ENCODE measurements at places on chromosomes 12 and 14.

GRCh38 chr12:62739266-62740015, 195.5 kb downstream of the PPM1H start:
- no peak for DNase-seq

DNA sequence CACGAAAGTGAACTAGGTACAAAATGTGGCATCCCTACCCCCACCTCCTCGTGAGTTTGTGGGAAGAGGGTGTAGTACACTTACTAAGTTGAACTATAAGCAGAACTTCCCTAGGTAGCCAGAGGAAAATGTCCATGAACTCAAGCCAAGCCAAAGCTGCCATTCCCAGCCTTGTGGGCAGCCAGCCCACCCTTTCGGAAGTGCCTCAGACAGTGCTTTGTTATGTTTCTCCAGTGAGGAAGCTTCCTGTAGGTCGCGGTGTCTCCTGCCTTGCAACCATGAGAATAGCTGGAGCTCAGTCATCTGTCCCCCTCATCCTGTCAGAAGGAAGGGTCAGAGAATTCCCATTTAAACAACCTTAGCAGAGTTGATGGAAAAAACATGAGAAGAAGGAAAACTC, 266.9 kb downstream of the DUSP6 start:
- no peak for DNase-seq

GRCh38 chr12:29741342-29742241, 42.1 kb downstream of the TMTC1 start:
- no peak for DNase-seq

DNA sequence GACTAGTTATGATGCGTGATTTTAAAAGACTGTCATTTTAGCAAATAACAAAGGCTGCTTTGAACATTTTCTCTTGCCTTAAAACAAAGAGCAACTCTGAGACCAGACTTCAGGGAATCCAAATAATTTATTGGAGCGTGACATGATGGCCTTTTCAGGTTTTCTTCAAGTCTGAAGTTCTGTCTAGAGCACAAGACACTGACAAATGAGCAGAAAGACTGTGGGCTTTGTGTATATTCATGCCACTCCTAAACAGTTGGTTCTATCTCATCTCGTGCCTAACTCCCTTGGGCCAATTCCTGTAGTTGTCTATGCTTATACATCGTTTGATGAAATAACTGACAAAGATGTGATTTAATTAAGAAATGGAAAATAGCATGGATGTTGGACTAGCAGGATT, 47.5 kb downstream of the IFT81 start:
- DNase-seq: no peak

DNA sequence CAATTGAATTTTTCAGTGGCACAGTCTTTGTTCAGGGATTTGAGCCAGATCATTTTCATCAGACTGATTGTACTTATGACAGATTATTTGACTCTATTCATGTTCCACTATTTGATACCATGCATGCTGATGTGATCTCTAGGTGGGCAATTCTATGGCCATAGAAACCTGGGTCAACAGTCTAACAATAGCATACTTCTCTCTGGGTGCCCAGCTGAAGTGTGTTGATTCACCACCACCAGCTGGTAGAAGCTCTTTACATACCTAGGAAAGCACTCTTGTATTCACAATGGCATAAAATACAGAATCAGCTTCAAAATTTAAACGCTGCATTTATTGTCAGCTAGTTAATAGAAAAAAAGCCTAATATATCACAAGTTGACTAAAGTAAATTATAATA, 90.2 kb upstream of the TMTC2 start:
- no peak for DNase-seq

DNA sequence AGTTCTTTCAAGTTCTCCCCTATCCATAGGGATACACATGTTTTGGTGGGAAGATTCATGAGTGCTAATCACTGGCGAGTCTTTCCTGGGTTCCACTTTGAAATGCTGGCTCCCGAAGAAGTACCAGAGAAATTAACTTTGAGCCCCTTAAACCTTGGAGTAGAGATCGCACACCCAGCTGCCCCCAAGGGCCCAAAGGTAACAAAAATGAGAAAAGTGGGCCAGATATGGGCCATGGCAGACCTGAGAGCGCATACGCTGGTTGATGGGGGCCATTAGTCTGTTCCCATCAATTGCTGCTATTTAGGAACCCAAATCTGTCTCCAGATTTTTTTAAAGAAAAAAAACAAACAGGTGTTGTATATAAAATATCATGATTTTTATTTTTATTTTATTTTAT, 2.1 kb downstream of the GSTZ1 start:
- DNase-seq: no peak

GRCh38 chr12:16325426-16325825, 22.0 kb upstream of the MGST1 start:
- no peak for DNase-seq

GRCh38 chr14:52185178-52185577, 82.3 kb upstream of the PTGDR start:
- DNase-seq: no peak

DNA sequence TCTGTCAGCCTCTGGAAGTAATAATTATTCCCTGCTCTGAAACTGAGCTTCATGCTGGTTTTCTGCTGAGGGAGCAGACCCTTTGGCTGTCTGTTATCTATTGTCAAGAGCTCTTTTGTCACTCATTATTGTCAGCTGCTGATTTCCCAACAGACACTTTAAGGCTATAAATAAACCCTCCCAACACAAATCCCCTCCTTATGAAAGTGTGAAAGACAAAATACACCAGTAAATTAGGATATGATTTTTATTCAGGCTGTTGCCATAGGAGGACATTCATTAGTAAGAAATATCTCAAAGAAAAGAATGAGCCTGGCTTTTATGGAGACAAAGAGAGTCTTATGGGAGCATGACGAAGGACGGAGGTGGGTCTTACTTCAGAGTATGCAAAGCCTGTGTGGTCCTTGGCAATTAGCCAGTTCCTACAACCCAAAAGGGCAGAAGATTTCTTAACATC, 180.8 kb downstream of the CRADD start:
- no peak for DNase-seq

GRCh38 chr12:55722948-55723347, 2.8 kb downstream of the RDH5 start:
- DNase-seq: no peak

DNA sequence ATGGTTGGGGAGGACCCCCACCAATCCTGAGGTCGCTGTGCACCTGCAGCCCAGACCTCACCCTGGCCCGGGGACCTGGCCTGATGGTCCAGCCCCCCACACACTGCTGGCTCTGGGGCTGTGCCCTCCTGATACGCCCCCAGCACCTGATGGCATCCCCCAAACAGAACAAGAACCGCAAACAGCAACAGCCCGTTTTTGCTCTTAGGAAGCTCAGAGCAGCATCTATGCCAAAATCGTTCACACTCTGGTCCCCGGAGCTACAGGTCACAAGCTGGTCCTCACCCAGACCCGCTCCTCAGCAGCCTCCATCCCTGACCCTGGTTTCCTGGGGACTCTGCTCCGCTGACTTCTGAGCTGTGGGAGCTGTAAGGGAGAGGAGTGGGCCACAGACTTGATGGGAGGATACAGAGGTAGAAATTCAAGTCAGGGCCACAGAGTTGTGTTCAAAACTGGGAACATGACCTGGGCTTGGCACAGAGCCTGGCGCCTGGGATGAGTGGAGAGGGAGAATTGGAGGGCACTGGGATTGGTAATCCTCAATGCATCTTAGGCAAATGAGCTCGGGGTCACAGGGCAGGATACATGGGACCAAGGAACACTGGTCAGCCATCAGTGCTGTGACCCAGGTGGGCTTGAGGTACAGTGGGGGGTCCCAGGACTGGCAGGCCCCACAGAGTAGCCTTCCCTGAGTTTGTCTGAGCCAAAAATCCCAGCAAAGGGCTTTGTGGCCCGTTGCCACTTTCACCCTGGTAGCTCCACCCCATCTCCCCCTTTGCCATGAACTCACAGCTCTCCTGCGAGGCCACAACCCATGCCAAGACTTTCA, 170.9 kb upstream of the RTL1 start:
- DNase-seq: no peak

GRCh38 chr12:39628836-39629235, 9.2 kb upstream of the ABCD2 start:
- DNase-seq: no peak

DNA sequence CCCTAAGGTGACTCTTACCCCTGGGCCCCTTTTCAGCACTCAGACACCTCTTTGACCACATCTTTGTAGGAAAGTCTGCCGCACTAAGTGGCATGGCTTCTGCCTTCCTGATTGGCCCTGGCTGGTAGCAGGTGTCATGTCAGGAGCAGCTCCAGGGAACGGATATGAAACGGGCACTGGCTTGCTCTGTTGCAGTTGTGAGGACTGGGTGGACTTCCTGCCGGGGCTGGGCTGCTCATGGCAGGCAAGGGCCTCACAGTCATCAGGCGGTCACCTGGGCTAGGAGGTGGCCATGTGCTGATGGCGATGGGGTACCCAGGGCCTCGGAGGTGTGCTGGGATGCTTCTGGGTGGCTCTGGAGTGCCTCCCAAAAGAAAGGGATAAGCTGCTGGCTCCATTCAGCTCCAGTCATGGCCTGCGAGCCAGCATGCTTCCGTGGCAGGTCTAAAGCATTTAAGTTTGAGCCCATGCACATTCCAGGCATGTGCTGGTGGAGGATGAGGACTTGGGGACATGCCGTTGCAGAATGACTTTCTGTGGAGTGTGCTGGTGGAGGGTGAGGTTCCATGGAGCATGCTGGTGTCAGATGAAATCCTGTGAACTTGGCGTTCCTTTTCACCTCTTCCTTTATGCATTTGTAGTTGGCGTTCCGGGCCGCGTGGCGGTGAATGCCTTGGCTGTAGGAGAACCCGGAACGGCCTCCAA, 77.2 kb downstream of the EP400 start:
- DNase-seq: no peak

DNA sequence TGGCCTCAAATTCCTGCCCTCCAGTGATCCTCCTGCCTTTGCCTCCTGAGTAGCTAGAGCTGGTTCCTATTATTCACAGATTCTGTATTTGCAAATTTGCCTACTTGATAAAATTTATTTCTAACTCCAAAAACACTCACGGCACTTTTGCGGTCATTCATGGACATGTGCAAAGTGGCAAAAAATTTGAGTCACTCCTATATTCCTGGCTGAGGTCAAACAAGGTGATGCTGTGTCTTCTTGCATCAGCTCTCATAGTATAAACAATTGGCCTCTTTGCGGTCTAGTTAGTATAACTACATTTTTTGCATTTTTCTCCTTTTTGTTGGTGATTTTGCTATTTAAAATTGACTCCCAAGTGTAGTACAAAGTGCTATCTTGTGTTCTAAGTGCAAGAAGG, 24.7 kb downstream of the ATF1 start:
- DNase-seq: no peak

DNA sequence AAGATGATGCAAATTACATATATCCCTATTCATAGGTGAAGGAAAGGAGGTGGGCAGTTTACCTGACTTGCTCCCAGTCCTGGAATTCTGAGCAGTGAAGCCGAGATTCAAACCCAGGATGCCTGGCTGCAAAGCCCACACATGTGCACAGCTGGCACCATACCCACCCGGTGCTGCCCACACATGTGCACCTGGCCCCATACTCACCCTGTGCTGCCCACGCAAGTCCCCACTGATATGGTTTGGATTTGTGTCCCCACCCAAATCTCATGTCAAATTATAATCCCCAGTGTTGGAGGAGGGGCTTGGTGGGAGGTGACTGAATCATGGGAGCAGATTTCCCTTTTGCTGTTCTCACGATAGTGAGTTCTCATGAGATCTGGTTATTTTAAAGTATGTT, 179.2 kb upstream of the C14orf180 start:
- no peak for DNase-seq

DNA sequence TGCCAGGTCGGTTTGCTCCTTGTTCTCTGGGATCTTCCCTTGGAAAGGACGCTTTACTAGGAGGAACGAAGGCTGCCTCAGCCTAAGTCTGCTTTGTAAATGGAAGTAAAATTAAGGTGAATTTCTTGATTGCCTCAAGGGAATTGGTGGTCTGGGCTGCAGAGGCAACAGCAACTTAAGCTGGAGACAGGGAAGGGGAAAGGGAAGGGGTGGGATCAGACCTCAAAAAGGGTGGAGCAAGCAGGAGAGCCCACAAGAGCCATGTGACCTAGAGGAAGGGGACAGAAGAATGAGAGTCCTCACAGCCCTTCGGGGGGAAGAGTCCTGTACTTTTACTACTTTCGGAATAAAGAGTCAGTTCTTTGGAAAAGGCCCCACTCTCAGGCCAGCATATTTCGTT, 147.9 kb downstream of the PPM1H start:
- DNase-seq: no peak

DNA sequence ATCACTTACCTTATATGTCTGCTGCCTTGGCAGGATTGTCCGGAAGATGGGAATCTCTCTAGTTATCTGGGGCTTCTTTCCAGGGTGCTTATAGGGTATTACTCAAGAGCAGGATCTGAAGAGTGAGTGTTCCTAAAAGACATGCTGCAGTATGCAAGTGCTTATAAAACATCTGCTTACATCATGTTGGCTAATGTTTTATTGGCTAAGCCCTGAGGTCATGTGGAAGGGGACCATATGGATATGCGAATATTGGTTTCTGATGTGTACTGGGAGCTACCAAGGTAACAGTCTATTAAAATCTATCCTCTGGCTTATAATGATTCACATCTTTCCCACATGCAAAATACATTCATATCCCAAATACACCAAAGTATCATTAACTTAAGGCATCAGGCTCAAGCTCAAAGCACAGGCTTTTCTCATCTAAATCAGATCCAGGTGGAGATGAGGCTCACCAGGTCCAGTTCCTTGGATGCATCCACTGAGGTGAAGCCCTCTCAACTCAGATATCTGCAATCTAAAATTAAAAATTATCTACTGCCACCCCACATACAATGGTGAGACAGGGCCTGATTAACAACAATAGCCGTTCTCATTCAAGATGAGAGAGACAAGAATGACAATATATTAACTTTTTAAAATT, 29.8 kb downstream of the LRRIQ1 start:
- DNase-seq: no peak

DNA sequence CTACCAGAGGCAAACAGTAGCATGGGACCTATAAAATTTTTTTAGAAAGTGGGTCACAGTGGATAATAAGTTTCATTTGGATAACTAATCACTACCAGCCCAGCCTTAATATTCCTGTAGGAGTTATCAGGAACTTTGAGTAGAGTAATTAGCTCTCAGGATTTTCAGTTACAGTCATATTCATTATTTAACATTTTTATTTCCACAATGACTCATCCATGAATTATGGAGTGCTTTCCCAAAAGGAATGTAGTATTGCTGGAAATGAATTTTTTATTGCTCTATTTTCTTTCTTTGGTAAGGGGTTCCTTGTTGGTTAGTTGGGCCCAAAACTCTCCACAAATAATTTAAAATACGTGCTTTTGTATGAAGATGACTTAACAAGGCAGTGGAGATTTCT, 53.7 kb downstream of the ERC1 start:
- no peak for DNase-seq

Data from suppressor macrophage (primary cell).